ENCODE measurements at places on chromosomes 1 and 21.

DNA sequence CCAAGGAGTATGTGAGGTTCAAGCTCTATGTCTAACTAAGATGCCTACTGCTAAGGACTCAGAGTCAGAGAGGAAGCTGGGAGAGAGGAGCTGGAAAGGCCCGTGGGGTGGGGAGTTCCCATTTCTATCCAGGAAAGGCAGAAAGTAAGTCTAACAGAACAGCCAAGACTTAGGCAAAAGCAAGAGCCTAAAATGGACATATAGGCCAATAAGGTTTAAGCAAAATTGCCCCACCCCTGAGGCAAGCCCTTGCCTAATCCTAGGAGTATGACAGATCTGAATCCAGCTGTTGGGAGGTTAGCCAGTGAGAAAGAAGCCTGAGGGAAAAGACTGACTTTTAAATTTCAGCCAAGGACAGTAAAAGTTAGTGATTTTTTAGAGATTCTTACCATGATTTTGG, 1.6 kb upstream of the KLHDC9 start:
- no peak for DNase-seq

- DNase-seq: no peak
Observed at GRCh38 chr1:13513063-13513894, 524 bp downstream of the LRRC38 start.

DNA sequence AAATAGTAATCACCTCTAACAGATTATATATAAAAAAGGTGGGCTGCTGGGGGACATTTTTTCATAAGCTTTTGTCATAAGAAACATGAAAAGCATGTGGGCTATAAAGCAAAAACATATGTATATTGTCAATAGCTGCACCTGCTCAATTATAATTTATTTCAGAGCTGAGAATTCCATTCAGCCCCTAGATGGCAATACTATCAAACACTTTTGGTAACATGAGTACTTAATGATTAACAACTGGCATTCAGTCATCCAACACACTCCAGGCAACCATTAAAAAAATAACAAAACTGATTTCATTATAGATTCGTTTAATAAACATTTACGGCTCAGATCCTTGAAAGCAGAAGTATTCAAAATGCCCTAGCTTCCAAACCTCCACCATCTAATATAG, 115.1 kb downstream of the KCTD3 start:
- no peak for DNase-seq

GRCh38 chr1:62962901-62963776, 179.2 kb downstream of the ATG4C start:
- peak; percentile 44 for DNase-seq

- DNase-seq: no peak
Observed at GRCh38 chr1:118253053-118253915, 68.3 kb upstream of the SPAG17 start.

- no peak for DNase-seq
Observed at GRCh38 chr1:227922501-227923352, 25.0 kb downstream of the WNT9A start.

GRCh38 chr1:37073152-37073853, 39.0 kb upstream of the GRIK3 start:
- DNase-seq: no peak

GRCh38 chr1:108067884-108068540, 103.0 kb upstream of the VAV3 start:
- no peak for DNase-seq

All from activated CD8-positive, alpha-beta memory T cell treated with anti-CD3 and anti-CD28 coated beads, Interleukin-2, amount 10 ng/mL, durations not matched to agents 7 days and 5 days (primary cell).